Activated T-cell treated with anti-CD3 and anti-CD28 coated beads for 48 hours (primary cell): ENCODE measurements at places on chromosomes 16 and 17.
A peak's percentile ranks its signal among the peaks of the same experiment; 100 is the strongest.

GRCh38 chr16:48081656-48082055, 74.1 kb downstream of the ABCC12 start:
- DNase-seq: no peak

DNA sequence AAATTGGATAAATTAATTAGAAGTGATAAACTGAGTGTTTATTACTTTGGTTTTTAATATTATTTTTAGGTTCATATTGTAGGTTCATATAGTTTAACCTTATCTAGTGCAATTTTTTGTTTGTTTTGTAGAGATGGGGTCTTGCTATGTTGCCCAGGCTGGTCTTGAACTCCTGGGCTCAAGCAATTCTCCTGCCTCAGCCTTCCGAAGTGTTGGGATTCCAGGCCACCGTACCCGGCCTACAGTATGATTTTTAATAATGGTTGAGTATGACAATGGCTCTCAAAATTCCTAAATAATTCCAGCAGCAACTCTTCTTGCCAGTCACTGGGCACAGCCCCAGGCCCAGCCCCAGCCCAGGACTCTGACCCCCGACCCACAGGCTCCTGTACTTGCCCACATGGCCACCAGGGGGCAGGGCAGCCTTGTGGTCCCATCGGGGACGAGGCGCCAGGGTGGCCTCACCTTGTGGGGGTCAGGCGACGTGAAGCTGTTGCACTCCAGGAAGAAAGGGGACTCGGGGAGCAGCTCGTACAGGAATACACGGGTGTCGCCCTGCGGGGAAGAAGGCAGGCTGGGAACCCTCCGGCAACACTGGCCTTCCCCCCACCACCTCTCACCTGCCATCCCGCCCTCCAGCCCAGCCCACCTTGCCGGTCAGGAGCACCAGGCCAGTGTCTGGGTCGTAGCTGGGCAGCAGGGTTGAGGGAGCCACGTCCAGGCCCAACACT, 7.9 kb upstream of the PAM16 start:
- peak; percentile 59 for DNase-seq

DNA sequence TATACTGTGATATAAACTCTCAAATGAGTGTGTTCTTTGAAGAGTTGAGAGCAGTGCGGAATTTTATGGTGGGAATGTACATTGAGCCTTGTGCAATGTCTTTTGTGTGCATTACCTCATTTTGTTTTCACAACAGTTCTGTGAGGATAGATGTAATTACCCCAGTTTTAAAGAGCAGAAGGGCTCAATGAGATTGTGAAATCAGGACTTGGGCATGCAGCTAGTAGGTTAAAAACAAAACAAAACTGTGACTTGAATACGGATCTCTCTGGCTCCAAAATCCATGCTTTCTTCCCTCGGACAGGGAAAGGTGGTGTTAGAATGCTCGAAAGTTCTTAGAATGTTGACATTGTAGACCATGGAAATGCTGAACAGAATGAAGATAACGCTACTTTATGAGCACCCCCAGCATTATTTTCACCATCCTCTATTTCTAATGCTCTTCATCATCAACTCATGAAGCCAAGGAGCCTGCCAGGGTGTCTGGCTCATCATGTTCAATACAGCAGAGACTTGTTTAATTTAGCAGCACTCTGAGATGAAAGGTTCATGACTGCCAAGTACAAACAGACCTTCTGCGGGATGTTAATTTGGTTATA, 17.1 kb downstream of the MRTFB start:
- no peak for DNase-seq

GRCh38 chr17:81332914-81333528, 37.9 kb upstream of the SLC38A10 start:
- DNase-seq: no peak

DNA sequence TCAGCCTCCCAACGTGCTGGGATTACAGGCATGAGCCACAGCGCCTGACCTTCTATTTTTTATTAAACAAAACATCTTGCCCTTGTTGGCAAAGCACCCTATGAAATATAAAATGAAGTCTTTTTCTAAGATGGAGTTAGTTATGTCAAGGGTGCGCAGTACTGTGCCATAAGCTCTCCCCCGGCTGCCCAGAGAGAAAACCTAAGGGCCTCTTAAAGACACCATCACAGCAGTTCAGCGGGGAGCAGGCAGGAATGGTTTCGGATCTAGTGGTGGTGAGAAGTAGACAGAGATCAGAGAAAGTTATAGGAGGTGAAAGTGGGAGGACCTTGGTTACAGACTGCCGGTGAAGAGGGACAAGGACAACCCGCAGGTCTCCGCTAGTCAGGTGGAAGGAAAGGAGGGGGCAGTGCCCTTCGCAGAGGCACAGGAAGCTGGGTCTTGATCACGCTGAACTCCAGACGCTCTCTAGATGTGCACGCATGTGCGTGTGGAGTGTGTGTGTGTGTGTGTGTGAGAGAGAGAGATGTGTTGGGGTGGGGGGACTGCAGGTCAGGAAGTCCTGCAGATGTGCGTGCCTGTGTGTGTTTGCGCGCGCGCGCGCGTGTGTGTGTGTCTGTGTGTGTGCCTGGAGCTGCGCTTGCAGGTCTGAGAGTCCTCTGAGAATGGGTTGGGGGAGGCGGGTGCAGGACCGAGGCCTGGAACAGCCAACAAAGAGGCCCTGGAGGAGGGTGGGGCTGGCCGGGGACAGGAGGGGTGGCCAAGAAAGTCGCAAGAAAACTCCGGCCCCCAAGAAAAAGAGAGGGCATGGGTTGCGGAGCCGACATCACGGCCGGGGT, 748 bp upstream of the CMTM3 start:
- DNase-seq: peak; percentile 54

GRCh38 chr17:2703181-2703580, 8.4 kb downstream of the CLUH start:
- DNase-seq: no peak

DNA sequence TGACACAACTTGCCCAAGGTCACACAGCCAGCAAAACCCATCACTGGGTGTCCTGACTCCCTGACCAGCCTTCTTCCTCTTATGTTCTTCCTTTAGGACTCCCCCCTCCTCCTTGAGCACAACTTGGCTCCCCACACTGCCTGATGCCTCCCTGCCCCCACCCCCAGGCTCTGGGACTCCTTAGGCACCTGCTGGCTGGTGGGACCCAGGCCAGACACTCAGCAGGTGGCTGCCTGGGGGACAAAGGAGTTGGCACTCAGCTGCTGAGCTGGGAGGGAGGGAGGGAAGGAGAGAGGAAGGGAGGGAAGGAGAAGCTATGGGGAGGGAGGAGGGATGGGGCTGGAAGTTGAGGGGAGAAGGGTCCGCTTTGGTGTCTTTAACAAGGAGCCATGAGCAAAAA, 8.0 kb downstream of the SEZ6 start:
- DNase-seq: no peak

GRCh38 chr17:44120851-44121605, 2.4 kb downstream of the HDAC5 start:
- DNase-seq: no peak

DNA sequence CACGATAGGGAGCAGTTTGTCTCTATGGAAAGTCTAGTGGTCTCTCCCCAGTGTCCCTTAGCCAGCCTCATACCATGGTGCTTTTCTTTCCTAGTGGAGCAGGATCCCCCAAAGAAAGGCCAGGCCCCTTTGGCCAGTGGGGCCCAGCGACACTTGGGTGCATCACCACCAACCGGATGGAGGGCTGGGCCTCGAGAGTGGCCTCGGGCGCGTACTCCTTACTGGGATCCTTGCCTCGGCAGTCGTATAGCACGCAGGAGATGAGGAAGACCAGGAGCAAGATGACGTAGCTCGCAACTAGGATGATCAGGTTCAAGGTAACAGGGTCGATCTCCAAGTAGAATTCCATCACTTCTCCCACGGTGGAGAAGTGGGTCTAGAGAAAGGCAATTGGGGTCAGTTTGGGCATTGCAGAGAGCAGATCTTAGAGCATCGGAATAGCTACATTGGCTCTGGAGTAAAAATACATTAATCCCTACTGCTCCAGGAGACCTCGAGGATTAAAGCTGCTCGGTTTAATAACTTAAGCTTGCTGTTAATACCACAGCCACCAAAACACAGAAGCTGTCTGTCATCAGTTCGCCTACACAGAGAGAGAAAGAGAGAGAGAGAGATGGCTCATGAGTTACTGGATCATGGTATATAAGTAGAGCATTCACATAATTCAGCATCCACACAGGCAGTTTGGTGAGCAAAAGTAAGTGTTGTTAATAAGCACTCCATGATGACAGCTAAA, at the start of gene SMIM36:
Gene SMIM36 (minus strand): TSS at position 467 of the 736 bp plus-strand sequence.
- no peak for DNase-seq

DNA sequence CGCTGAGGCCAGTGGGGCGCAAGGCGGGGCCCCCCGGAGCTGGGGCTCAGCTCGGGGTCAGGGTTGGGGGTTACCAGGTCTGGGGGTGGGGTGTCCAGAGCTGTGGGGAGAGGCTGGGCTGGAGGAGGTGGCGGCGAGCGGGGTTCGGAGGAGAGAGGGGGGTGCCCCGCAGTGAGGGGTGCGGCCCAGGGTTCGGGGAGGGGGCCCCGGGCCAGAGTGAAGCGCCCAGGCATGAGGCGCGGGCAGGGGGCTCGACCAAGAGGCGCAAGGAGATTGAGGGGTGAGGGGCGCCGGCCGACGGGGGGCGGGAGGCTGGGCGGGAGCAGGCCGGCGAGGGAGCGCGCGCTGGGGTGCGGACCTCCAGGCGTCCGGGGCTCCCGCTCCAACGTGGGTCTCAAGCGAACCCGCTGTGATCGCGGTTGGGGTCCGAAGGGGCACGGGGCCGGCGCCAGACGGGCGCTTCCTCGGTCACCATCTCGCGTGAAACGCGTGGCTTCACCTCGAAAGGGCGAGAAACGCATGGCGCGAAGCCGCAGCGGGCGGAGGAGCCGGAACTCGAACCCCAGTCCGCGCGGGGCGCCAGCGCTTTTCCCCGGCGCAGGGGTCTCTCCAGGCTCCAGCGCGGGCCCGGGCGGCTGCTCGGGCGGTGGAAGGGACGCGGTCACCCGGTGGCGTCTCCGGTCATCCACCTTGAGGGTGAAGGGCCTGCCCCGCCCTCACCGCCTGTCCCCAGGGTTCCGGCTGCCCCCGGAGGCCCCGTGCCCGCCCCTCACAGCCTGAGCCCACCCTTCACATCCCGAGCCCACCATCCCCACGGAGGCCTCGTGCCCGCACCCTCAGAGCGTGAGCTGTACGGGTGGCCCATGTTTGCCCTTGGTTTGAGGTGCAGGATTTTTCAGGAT, 846 bp downstream of the CPNE7 start:
- DNase-seq: no peak

- DNase-seq: no peak
Measured at GRCh38 chr17:69103557-69104233, 38.0 kb downstream of the ABCA6 start.

DNA sequence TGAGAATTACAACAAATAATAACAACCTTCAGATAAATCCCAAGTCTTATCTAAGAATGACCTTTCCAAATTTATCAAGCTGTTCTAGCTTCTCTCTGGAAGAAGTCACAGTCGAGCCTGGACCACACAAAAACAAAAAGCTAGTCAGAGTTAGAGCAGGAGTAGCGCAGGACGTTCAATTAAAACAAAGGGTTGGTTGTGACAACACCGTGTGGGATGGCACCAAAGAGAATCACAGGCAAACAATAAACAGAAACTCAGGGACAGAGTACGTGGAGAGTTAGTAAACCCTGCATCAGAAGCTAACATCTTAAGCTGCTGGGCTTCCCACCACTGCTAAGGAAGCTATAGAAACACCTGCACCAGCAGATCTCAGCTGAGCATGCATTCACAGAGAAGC, 23.8 kb downstream of the ARHGAP17 start:
- no peak for DNase-seq

- DNase-seq: no peak
Measured at GRCh38 chr16:86982347-86982596, 334.9 kb downstream of the C16orf95 start.

DNA sequence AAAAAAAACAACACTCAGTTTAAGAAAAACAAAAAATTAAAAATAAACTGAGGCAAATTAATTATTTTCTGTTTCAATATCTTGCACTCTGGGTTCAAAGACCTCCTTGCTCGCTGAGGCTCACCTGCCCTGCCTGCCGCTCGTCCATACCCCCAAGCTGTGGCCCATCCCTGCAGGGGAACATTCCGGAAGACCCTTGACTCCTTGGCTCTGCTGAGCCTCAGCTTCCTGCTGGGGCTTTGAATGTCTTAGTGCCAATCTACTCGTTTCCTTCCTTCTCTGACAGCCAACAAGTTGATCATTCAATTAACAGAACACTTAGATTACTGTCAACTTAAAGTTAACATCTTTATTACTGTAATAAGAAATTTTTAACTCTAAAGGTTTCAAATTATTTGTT, 24.3 kb downstream of the G6PC1 start:
- no peak for DNase-seq

- DNase-seq: no peak
Measured at GRCh38 chr17:27609611-27610303, 21.2 kb upstream of the LGALS9 start.

GRCh38 chr17:2825253-2825970, 29.2 kb downstream of the RAP1GAP2 start:
- DNase-seq: no peak

DNA sequence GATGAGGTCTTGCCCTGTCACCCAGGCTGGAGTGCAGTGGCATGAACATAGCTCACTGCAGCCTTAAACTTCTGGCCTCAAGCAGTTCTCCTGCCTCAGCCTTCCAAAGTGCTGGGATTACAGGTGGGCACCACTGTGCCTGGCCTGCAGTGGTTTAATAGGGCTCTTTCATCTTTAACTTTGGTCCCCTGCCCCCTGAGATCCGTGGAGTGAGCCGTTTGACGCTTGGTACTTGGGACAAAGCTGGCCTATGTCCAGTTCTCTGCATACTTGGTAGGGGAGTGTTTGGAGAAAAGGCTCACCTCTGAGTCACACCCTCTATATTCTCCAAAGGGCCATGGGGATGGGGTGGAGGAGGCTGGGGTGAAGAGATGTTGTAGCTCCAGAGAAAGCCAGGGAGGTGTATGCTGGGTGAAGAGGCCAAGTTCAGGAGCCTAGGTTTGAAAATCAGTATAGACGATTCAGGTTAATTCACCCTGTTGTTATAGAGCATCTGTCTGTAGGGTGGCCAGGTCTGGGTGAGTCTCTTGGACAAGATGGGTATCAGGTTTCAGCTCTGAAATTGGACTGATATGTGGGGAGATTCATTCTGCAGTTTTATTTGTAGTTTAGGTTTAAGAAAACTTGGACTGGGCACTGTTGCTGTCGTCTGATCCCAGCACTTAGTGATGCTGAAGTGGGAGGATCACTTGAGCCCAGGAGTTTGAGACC, 17.6 kb downstream of the ABCC1 start:
- no peak for DNase-seq

GRCh38 chr16:3602320-3602653, 9.1 kb downstream of the SLX4 start:
- no peak for DNase-seq

GRCh38 chr17:56929362-56929969, 15.6 kb upstream of the TRIM25 start:
- DNase-seq: no peak

- no peak for DNase-seq
Measured at GRCh38 chr16:27220527-27220926, 17.2 kb downstream of the KDM8 start.

GRCh38 chr16:73048292-73049080, 558 bp upstream of the ZFHX3 start:
- DNase-seq: no peak

DNA sequence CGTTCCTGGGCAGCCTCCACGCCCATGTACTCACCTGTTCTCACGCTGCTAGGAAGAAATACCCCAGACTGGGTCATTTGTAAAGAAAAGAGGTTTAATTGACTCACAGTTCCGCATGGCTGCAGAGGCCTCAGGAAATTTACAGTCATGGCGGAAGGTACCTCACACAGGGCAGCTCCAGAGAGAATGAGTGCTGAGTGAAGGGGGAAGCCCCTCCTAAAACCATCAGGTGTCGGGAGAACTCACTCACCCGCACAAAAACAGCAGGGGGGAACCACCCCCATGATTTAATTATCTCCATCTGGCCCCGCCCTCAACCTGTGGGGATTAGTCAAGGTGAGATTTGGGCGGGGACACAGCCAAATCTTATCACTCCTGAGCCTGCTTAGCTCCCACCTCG, 18.2 kb downstream of the RAB40C start:
- DNase-seq: peak; percentile 58
